Vagina (tissue), 2 donors: ENCODE measurements at places on chromosomes 1 and 21. TPM values are rescaled to one million over a fixed set of nuclear protein-coding genes. Genes with fewer than 3 reads are reported as not detected.

GRCh38 chr1:222372221-222372620 is 175.7 kb downstream of the HHIPL2 start:
- H3K27me3 ChIP-seq: no peaks in the 10 kb centered on the region
- H3K4me1 ChIP-seq: no peaks in the 10 kb centered on the region
- H3K27ac ChIP-seq: no peak overlapping the region
- no peak overlapping the region for H3K4me3 ChIP-seq

NPHS2 gene
- total RNA-seq: not detected

DNA sequence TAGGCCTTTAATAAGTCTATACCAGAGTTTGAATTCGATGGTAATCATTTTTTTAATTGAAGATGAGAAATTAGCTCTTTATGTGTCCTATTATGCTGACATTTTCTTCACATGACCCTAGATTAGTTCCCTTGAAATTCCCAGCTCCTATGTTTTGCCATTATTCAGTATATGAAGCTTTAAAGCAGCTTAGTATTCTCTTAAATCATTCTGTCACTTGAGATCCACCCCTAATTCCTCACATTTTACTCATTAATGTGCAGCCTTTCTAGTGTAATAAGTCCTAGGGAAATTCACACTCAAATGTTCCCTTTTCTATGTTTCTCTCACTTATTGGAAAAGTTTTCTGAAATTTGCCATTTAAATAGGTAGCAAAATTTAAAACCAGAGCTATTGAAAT is 704.5 kb upstream of the B3GALT2 start:
- no peak overlapping the region for H3K4me3 ChIP-seq
- H3K4me1 ChIP-seq: no peaks in the 10 kb centered on the region
- DNase-seq: no peak
- no peaks in the 10 kb centered on the region for H3K36me3 ChIP-seq

CHODL gene
- 3.2 TPM for total RNA-seq

- no peak overlapping the region for H3K4me3 ChIP-seq
- H3K27me3 ChIP-seq: no peaks in the 10 kb centered on the region
- no peak for DNase-seq
- H3K4me1 ChIP-seq: peaks cover 84% of the 10 kb centered on the region
These were observed 221.3 kb downstream of the PBX1 start for GRCh38 chr1:164780111-164780812.

- no peak for DNase-seq
- no peaks in the 10 kb centered on the region for H3K27me3 ChIP-seq
- no peaks in the 10 kb centered on the region for H3K36me3 ChIP-seq
- H3K27ac ChIP-seq: peak overlapping the region; percentile 56
- peaks cover 91% of the 10 kb centered on the region for H3K4me1 ChIP-seq
These were observed 17.8 kb downstream of the GNG12 start for GRCh38 chr1:67815303-67816094.

DNA sequence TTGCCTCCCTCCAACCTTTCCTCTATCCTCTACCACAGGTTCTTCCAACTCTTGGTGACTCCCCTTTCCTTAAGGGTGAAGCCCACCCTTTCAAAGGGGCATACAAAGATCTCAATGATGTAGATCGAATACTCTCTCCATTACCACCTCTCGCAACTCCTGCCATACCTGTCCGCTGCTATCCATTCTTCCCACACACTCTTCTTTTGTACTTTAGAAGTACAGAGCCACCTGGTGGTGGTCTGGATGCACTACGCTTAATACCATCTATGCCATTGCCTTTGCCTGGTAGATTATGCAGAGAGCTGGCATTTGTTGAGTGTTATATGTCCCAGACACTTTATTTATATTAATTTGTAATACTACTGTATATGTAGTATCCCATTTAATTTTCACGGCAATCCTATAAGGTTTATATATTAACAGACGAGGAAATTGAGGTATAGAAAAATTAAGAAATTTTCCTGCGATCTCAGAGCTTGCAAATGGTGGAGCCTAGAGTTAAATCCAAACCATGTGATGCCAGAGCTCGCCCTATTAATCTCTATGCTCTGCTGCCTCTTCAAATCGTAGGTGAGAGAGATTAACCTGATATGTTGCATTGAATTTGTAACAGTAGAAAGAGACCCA is 22.9 kb downstream of the TSHB start:
- H3K27me3 ChIP-seq: no peaks in the 10 kb centered on the region
- no peaks in the 10 kb centered on the region for H3K36me3 ChIP-seq
- no peak overlapping the region for H3K4me3 ChIP-seq
- H3K4me1 ChIP-seq: peaks cover 7% of the 10 kb centered on the region

ARTN gene
- total RNA-seq: 17.4 TPM

- DNase-seq: no peak
- H3K27me3 ChIP-seq: no peaks in the 10 kb centered on the region
- peak overlapping the region; percentile 81 for H3K27ac ChIP-seq
- peak overlapping the region; percentile 54 for H3K4me3 ChIP-seq
- H3K36me3 ChIP-seq: no peaks in the 10 kb centered on the region
These were observed 1.2 kb upstream of the SEMA6C start for GRCh38 chr1:151147665-151148064.

- H3K27me3 ChIP-seq: no peaks in the 10 kb centered on the region
- no peak for DNase-seq
- no peak overlapping the region for H3K4me3 ChIP-seq
- H3K4me1 ChIP-seq: no peaks in the 10 kb centered on the region
- H3K27ac ChIP-seq: no peak overlapping the region
These were observed 47.9 kb downstream of the DDAH1 start for GRCh38 chr1:85417017-85417416.

AURKAIP1 gene
- 94.5 TPM for total RNA-seq

DNA sequence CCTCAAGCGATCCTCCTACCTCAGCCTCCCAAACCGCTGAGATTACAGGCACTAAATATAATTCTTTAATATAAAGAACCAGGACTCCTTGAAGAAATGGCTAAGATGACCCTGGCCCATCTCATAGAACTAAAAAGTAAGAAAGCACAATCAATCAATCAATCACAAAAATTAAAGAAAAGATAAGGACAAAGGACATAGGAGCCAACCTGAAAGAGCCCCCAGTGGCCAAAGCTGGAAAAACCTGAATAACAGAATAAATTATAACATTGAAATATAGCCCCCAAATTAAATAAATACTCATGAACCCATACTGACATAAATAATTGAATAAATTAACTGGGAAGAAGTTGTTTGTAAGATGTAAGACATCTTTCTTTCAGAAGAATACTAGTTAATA is 8.9 kb downstream of the NUP210L start:
- H3K36me3 ChIP-seq: no peaks in the 10 kb centered on the region
- H3K4me3 ChIP-seq: no peak overlapping the region
- H3K27ac ChIP-seq: no peak overlapping the region
- DNase-seq: no peak
- no peaks in the 10 kb centered on the region for H3K27me3 ChIP-seq
- H3K4me1 ChIP-seq: peaks cover 5% of the 10 kb centered on the region

GRCh38 chr1:159881622-159882526 is 18.1 kb downstream of the CFAP45 start:
- H3K4me1 ChIP-seq: peaks cover 16% of the 10 kb centered on the region
- H3K36me3 ChIP-seq: no peaks in the 10 kb centered on the region
- H3K27me3 ChIP-seq: no peaks in the 10 kb centered on the region
- no peak overlapping the region for H3K27ac ChIP-seq
- H3K4me3 ChIP-seq: no peak overlapping the region

BATF3 gene
- total RNA-seq: 7.9 TPM

DNA sequence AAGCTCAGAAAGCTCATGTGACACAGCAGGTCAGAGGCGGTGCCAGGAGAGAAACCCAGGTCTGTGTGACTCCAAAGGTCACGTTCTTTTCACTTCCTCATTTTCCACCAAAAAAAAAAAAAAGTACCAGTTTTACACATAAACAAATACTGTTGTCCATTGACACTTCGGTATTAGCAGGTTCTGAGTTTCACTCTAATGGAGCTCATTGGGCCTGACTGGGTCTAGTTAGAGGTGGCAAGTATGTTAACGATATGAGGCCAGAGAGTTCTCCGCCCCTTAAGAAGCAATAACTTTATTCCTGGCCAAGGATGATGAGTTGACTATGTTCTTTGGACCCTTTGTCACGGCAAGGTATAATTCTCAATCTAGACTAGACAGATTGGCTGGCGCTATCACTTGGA is 30.0 kb upstream of the SDE2 start:
- H3K36me3 ChIP-seq: no peaks in the 10 kb centered on the region
- H3K4me3 ChIP-seq: no peak overlapping the region
- H3K27ac ChIP-seq: peak overlapping the region; percentile 19
- no peak for DNase-seq
- no peaks in the 10 kb centered on the region for H3K27me3 ChIP-seq

LIN28A gene
- total RNA-seq: not detected

CYP4Z1 gene
- 1.2 TPM for total RNA-seq

- H3K27me3 ChIP-seq: no peaks in the 10 kb centered on the region
- H3K27ac ChIP-seq: no peak overlapping the region
- DNase-seq: no peak
- H3K4me3 ChIP-seq: no peak overlapping the region
These were observed 150.3 kb downstream of the ETS2 start for GRCh38 chr21:38956007-38956406.

TSPEAR gene
- not detected for total RNA-seq

DNA sequence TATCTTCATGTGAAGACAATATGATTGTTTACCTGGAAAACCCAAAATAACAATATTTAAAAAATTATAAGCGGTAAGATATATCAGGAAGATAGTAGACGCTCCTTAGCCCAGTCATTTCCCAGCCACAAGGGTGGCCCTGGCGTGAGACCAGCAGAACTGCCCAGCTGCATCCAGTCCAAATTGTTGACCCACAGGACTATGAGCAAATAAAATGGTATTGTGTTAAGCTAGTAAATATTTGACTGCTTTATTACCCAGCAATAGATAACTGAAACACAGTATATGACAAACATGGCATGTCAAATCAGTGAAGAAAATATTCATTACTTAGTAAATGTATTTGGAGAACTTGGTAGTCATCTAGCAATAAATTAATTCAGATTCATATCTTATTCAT is 294.3 kb upstream of the SPAG17 start:
- H3K27ac ChIP-seq: no peak overlapping the region
- H3K4me3 ChIP-seq: no peak overlapping the region
- H3K4me1 ChIP-seq: no peaks in the 10 kb centered on the region

DNA sequence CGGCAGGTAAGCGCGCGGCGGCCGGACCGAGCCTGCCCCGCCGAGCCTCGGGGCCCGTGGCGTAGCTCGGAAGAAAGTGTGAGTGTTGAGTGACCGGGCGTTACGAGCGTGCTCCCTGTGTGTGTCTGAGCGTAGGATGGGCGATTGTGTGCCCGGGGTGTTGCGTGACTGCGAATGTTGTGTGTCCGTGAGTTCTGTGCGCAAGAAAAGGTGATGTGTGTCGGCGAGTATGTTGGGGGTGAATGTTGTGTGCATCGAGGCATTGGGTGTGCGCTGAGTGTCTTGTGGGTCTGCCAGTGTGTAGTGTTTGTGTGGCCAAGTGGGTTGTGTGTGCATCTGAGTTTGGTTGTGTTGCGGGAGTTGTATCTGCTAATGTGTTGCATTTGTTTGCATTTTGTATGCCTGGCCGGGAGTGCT is 398 bp downstream of the PTPRU start:
- H3K27me3 ChIP-seq: no peaks in the 10 kb centered on the region
- H3K27ac ChIP-seq: peak overlapping the region; percentile 84
- no peaks in the 10 kb centered on the region for H3K36me3 ChIP-seq
- no peak for DNase-seq
- peak overlapping the region; percentile 83 for H3K4me3 ChIP-seq

GRCh38 chr1:46496505-46496904 is 6.9 kb downstream of the DMBX1 start:
- no peak for DNase-seq
- no peaks in the 10 kb centered on the region for H3K4me1 ChIP-seq
- H3K27ac ChIP-seq: no peak overlapping the region
- no peak overlapping the region for H3K4me3 ChIP-seq

TMEM269 gene
- not detected for total RNA-seq

DNA sequence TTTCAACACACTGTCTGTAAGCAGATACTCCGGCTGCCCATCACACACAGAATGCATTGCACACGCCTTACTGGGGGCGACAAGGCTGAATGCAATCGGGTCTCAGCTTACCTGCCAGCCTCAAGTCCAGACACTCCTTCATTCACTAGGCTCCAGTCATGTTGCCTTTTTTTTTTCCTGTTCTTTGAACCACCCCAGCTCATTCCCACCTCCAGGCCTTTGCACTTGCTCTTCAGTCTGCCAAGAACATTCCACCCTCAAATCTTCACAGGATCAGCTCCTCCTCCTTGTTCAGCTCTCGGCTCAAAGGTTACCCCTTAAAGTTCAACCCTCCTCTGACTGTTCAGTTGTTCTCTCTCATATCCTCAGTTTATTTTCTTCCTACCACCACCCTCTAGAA is 181.9 kb upstream of the ESRRG start:
- no peaks in the 10 kb centered on the region for H3K27me3 ChIP-seq
- no peak overlapping the region for H3K27ac ChIP-seq
- H3K4me3 ChIP-seq: no peak overlapping the region
- no peaks in the 10 kb centered on the region for H3K36me3 ChIP-seq

DNA sequence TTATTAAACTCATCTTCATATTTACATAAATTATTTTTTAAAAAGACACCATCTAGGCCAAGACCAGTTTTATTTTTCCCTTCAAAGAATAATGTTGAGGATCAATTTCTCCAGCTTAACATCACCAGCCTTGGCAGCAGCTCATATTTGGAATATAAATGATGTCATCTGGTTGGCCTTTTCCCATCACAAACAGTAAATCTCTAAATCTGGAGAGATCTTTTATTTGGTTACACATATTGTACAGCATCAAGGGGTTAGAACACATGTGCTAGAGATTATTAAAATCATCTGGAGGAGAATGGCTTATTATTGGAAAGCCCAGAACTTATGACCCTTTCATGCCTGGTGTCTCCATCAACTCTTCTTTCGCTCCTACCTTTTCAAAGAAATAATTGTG is 508.8 kb downstream of the PLPP3 start:
- no peaks in the 10 kb centered on the region for H3K27me3 ChIP-seq
- H3K4me1 ChIP-seq: peaks cover 11% of the 10 kb centered on the region
- H3K36me3 ChIP-seq: no peaks in the 10 kb centered on the region
- H3K27ac ChIP-seq: peak overlapping the region; percentile 15

LCE1B gene
- not detected for total RNA-seq

DNA sequence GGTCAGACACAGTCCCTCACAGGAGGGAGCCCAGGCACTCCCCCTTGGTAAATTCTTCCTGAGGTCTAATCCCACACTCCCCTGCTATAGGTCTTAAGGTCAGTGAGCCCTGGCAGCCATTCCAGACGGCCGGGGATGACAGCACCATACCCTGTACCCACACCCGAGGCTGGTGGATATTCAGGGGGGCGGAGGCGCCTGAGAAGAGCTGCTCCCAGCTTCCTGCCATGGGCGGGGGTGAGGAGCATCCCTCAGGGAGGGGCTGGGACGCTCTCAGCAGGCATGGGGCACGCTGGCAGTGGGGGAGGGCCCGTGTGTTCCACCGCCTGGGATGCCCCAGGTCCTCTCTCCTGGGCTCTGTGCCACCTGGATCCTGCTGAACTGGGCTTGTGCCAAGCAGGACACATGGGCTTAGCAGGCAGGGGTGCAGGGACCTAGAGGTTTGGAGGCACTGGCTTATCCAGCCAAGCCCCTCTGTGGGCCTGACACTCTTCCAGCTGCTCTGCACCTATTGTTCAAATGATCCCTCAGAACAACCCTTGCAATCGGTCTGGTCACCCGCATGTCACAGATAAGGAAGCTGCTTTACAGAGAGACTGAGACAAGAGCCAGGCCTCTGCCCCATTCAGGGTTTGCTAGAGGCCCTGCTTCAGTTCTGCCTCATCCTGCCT is 5.7 kb upstream of the ADGRB2 start:
- peaks cover 17% of the 10 kb centered on the region for H3K4me1 ChIP-seq
- H3K36me3 ChIP-seq: no peaks in the 10 kb centered on the region
- H3K27me3 ChIP-seq: peaks cover 6% of the 10 kb centered on the region
- no peak for DNase-seq
- no peak overlapping the region for H3K27ac ChIP-seq
